CD4-positive, alpha-beta T cell treated with Interferon gamma for 1 hour (primary cell): ENCODE measurements at places on chromosomes 5 and 9.

DNA sequence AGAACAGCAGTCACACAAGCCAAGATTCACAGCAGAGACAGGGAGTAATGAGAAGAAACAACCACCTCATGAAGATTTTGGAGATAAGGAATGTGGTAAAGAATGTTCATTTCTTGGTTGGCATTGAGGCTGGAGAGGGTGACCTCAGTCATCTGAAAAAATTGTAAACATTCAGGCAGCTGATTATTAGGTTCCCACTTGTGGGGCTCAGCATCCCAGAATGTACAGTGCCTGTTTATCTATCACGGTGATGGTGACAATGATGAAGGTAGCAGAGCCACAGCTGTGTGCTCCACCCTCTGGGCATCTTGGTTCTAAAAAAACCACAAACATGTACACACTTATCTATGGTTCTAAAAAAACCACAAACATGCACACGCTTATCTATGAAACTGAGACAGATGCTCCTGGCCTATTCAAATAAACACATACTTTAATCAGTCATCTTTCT lies 143.9 kb upstream of the MOCS2 start:
- DNase-seq = no peak

- DNase-seq = no peak
Measured at GRCh38 chr9:109488791-109489492, 9.2 kb downstream of the PTPN3 start.

GRCh38 chr5:171157775-171158174 lies 151.3 kb upstream of the TLX3 start:
- no peak for DNase-seq

DNA sequence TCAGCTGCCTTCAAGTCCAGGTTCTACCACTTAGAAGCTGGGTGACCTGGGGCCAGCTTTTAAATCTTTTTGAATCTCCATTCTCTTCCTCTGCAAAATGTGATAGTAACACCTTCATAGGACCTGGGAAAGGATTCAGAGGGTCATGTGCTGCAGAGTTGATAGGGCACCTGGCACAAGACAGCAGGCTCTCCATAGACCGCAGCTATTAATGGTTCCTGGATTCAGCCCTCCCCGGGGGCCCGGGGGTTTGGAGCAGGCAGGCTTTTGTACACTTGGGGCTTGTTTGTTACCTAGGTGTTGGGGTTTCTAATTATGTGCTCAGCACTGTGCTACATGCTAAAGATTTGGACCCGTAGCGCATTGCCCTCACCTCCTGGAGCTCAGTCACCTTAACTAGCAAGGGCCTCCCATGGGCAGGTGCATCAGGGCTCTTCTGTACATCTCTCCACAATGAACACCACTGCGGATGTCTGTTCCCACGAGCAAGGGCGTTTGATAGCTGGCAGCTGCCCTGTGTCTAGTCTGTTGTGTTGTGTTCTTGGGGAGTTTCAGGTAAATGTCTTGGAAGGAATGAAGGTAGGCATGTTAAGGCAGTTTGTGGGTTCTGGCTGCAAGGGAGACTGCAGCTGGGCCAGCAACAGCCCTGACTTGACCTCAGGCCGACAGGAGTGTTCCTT lies 12.1 kb downstream of the PRRC2B start:
- no peak for DNase-seq

DNA sequence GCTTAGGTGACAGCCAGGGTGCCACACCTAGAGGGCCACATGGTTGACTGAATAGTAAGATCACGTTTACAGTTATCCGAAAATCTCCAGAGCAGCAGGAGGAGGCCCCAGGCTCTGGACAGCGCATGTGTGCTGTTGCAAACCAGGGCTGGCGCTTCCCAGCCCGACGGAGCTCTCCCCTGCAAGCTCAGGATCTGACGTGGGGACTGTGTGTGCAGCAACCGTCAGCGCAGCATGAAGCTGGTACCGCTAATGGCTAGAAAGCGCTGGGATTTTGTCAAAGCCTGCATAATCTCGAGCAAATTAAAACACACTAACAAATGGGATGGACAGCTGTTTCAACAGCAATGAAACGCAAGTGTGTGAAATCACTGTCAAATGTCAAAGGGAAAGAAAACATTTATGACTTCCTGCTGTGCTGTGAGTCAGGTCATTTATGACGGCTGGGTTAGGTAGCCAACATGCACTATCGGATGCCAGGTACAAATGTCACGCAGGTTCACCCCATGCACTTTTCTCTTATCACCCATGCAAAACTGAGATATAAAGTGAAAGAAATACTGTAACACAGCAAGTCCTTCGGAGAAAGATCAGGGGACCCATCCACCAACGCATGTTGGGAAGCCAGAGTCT lies 7.5 kb downstream of the SURF4 start:
- no peak for DNase-seq

DNA sequence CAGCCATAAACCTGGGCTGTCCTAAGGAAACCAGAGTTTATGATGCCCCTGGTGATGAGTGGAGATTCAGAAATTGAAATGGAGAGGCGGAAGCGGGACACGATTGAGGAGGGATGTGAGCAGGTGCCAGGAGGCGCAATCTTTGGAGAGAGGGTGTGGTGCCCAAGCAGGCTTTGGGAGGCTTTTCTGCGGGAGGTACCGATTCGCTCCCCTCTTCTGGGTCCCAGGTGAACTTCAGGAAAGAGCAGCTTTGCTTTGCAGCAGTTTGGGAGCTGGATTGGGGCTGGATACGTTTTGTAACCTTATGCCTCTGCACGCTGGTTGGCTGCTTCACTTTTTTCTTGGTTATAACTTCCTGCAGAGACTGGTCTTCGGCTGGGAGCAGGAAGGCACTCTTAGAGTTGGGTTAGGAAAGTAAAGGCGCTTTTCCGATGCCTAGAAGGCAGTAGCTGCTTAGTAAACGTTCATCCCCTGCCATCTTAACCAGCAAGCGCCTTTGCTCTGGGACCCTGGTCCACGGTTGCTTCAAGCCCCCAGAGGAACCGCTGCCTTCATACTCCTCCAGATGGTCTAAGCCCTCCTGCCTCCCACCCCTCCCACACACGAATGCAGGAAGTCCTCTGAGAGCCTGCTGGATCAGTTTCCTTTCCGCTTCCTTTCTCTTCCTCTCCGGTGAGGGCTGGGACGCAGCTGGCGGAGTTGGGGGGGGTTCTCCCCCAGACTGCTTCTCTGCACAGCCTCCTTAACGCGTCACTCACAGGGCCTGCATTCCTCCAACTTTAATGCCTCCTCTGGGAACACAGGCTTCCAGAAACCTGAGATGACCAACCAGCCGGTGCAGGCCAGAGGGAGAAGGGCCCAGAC lies 15.2 kb upstream of the NEK6 start:
- DNase-seq = no peak

DNA sequence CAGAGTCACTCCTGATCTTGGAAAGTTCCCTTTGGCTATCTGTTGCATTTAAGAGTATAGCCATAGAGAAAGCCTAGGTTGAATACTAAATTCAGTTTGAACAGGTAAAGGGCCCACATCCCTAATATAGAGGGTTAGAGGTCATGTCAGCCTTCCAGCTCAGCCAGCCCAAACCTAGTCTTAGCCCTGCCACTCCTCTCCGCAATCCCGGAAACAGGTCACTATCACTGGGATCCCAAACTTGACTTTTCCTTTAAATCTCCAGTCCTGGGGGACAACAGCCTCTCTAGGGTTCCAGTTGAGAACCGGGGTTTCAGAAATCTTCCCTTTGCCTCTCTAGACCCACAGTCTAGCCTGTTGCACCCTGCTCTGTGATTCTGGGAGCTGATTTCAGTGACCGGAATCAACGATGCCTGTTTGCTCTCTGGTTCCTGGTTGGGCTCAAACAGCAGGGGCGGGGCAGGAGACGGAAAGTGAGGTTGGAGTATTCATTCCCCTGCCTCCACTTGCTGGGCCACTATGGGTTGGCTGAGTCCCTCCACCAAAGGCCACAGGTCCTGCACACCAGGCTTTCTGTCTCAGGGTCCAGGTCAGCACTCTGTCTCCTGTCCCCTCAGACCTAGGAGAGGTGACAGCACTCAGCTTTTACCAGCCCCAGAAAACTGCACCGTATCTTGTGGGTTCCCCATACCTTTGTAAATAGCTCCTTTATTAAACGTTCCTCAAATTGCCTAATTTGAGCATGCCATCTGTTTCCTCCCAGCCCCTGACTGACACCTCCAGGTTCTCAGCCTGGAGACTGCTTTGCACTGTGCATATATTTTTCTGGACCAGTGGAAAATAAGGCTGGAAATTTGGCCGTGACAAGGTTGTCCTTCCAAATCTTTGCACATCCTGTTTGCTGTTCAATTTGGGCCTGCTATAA lies 23.8 kb upstream of the CPEB4 start:
- DNase-seq = no peak

GRCh38 chr5:173155912-173156311 lies 11.6 kb downstream of the BNIP1 start:
- DNase-seq = no peak

GRCh38 chr9:137798142-137798541 lies 79.4 kb upstream of the CACNA1B start:
- no peak for DNase-seq

GRCh38 chr5:89546657-89547056 lies 663.7 kb upstream of the MEF2C start:
- no peak for DNase-seq

- DNase-seq = no peak
Measured at GRCh38 chr5:6371079-6371810, 7.1 kb downstream of the MED10 start.

DNA sequence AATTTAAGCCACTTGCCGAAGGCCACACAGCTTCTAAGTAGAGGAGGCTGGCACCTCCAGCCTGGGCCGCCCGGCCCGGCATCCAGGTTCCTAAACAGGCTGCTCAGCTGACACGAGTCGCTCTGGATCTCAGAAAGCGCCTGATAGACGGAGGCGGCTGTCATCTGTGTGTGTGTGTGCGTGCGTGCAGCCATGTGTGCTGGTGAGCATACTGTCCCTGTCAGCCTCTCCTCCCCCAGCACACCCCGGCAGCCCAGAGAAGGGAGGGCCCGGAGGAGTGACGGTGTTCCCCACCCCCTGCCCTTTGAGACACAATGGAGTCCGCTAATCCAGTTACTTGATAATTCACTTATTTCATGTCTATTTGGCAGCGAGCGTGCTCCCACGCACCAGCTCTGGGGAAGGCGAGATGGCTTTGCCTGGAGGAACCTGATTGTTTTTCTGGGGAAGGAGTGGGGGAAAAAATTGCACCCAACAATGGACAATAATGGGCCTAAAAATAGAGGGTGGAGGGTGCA lies 20.0 kb downstream of the NTNG2 start:
- DNase-seq = no peak

DNA sequence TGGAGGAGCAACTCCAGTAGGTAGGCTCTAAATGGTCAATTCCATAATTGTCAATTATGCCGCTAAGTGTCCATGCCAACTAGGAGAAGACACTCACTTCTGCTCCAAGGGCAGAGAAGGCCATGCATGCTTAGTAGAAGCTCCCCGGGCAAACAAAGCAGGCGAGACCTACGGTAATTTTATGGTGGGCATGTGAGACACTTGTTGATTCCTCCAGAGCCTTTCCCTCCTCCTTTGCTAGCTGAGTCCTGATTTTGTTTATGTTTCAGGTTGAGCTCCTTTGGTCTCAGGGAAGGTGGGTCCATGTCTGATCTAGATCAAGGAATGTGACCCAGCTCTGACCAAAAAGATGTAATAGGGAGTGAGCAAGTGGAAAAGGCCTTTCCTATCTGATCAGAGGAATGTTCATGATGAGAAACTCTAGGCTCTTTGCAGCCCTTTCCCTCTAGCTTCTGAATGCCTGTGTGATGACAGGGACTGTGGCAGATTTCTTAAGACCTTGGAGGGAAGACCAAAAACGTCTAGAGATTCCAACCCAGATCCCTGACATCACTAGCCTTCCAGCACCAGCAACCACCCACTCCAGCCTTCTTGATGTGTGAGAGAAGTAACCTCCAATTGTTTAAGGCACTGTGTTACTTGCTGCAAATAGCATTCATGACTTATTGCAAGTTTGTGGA lies 7.7 kb upstream of the CPEB4 start:
- no peak for DNase-seq

- DNase-seq = no peak
Measured at GRCh38 chr5:167029488-167029887, 1262.0 kb upstream of the WWC1 start.

GRCh38 chr9:133762488-133763271 lies 24.5 kb upstream of the SARDH start:
- no peak for DNase-seq

DNA sequence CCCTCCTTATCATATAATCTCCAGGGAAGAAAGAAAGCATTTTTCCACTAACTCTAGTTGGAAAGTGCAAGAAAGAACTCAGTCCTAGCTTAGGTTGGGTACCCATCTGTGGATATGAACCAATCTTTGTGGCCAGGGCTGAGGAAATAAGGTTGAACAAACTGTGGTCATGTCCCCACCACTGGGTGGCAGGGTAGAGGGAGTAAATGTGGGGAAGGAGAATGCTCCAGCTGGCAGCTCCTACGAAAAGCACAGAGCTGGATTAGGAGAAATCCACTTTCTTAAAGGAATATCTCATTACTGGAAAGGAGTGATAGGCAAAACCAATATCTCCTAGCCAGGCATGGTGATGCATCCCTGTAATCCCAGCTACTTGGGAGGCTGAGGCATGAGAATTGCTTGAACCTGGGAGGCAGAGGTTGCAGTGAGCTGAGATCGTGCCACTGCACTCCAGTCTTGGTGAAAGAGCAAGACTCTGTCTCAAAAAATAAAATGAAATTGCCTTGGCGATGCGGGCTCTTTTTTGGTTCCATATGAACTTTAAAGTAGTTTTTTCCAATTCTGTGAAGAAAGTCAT lies 175.1 kb downstream of the CCDC192 start:
- no peak for DNase-seq

GRCh38 chr5:126097876-126098275 lies 325.3 kb upstream of the GRAMD2B start:
- no peak for DNase-seq

GRCh38 chr5:4625206-4625896 lies 514.8 kb upstream of the ADAMTS16 start:
- no peak for DNase-seq

- no peak for DNase-seq
Measured at GRCh38 chr5:80784451-80784850, 129.7 kb upstream of the DHFR start.

DNA sequence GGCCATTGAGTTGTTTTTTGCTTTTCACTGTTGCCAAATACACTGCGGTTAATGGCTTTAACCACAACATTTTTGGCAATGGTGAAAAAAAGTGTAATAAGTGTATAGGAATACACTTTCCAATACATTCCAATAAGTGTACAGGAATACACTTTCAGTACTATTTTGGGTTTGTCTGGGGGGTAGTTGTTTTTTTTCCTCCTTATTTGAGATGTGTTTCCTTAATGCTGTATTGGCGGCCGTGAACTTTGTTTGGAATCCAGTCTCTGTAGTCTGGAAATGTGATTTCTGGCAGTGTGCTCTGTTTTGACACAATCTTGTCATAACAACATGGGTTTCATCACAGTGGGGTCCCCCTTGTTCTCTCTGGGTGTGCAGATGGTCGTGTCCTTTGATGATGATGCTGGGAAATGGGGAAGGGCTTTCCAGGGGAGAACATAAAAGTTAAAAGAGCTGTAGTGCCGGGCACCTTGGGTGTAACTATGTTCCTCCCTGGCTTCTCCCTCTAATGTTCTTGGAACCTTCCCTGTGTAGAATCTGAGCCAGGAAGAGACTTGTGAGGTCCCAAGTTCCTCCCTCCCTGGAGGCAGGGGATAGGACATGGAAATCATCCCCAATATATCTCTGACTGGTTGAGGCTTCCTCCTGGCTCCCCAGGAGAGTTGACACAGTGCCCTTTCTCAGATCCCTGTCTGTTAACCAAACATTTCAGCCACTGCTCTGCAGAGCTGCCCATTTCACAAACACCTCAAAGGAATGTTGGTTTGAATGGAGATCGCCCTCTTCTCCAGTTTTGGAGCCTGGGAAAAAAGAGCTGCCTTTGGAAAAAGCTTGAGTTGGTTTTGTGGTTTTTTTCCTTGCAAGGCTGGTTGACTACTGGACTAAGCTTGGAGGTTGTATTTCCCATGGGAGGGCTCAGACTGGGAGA lies 44.8 kb downstream of the RCL1 start:
- no peak for DNase-seq
